Osteoblast (primary cell): ENCODE measurements at places on chromosomes 1 and 21. TPM values are rescaled to one million over a fixed set of nuclear protein-coding genes. Genes with fewer than 3 reads are reported as not detected.

GRCh38 chr1:23083714-23084480 is 64.6 kb downstream of the KDM1A start:
- peak; percentile 48 for DNase-seq

DNA sequence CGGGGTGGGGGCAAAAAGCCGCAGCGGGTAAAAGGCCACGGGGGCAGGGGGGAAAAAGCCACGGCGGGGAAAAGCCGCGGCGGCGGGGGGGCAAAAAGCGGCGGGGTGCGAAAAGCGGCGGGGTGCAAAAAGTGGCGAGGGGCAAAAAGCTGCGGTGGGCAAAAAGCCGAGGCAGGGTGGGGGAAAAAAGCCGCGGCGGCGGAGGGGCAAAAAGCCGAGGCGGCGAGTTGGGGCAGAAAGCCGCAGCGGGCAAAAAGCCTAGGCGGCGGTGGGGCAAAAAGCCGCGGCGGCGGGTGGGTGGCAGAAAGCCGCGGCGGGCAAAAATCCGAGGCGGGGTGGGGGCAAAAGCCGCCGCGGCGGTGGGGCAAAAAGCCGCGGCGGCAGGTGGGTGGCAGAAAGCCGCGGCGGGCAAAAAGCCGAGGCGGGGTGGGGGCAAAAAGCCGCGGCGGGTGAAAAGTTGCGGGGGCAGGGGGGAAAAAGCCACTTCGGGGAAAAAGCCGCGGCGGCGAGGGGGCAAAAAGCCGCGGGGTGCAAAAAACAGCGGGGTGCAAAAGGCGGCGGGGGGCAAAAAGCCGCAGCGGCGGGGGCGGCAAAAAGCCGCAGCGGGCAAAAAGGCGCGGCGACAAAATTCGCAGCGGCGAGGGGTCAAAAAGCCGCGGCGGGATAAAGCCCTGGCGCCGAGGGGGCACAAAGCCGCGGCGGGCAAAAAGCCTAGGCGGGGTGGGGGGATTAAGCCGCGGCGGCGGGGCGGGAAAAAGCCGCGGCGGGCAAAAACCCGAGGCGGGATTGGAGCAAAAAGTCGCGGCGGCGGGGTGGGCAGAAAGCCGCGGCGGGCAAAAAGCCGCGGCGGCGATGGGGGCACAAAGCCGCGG is 3901.2 kb downstream of the SRGAP2C start:
- DNase-seq = no peak

DNA sequence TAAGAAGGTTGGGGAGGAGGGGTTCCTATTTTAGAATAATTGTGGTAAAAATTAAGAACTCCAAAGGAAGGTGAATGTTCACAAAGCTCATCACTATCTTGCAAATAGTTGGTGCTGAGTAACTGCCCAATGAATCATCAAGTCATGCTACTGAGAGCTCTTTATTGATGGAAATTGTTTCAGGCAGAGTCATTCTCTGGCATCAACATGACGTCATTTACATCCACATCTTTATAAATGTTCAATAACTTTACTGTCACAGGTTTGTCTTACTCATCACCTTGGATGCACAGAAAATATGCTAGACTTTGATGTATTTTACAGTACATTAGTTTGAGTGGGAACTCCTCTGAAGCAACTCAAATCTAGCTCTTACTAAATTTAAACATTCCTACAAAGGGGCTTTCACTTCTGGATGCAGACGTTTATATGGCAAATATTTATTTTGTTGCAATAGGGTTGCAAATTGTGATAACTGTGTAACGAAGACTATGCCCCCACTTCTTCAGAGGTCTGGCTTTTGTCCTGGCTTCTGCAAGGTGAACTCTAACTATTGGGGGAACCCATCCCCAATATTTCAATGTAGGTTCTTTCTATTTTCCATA is 273.7 kb upstream of the AJAP1 start:
- no peak for DNase-seq

Gene COL9A2
- total RNA-seq = 0.36 and 0.88 TPM in 2 replicates

Gene APOBEC4
- total RNA-seq = under 0.01 TPM in 1 of 2 replicates, not detected in the other

Gene ADARB1
- 19.5 and 28.9 TPM in 2 replicates for total RNA-seq

Gene DISP3
- total RNA-seq = under 0.01 TPM in 2 replicates
